Right renal cortex interstitium (tissue), 3 donors: ENCODE measurements at places on chromosomes 16 and 17.

GRCh38 chr16:47643323-47644000 is 182.3 kb downstream of the PHKB start:
- no peak for DNase-seq

DNA sequence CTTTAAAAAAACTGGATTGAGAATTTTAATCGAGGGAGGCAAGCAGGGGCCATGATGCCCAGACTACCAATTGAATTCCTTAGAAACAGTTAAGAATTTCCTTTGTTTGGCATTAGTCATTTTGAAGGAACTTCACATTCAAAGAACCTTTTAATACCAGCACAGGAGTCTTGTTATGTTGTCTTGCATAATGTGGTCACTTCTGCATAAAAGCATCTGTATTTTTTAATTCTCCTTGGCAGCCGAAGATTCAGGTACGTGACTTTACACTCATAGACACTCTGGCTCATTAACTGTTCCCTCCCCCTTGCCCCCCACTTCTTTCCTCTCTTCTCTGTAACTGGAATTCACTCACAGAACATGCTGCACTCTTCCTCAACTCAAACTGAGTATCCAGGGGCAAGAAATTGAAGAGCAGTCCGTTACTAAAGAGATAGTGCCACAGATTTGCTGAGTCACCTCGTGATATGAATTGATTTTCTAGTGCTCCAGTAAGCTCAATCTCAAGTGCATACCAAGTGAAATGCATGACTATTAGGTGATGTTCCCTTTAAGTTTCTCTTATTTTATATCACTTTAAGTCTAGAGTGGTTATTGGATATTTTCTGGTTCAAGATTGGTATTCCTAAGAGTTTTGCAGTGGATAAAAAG is 572.2 kb upstream of the SOX9 start:
- no peak for DNase-seq

GRCh38 chr17:48155889-48156611 is 48.5 kb downstream of the SNX11 start:
- DNase-seq: no peak

- no peak for DNase-seq
Observed at GRCh38 chr16:67164599-67165061, at the start of gene HSF4. HSF4 (plus strand) TSS chr16:67164745; CDS start chr16:67164812, 67 bp downstream.

GRCh38 chr16:77236063-77236511 is 36.9 kb downstream of the SYCE1L start:
- peak; percentile 65 for DNase-seq

- DNase-seq: no peak
Observed at GRCh38 chr17:41763327-41763726, 23.2 kb downstream of the JUP start.

DNA sequence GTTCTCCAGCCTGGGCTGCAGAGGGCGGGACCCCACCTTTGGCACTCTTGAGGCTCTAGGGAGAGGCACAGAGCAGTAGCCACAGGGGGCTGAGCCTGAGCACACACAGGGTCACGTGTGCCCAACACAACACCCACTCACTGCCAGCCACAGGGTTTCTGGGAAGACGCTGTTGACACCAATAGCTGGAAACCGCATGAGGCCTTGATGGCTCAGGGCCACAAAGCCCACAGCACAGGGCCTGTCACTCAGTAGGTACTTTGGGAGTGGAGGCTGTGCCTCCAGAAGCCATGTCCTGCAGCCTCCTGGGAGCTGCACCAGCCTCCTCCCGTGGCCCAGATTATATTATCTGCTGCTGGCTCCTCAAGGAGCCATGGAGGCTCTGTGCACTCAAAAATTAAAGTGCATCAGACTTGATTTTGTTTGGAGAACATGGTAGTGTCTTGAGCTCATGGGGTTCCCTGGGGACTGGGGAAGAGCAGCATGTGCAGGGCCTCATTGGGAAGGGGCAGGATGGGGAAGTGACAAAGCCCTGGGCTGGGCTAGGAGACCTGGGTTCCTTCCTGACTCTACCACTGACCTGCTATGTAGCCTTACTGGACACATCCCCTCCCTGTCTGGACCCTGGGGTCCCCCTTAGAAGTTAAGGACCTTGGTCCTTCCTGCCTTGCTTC is 12.5 kb upstream of the SREBF1 start:
- DNase-seq: no peak

DNA sequence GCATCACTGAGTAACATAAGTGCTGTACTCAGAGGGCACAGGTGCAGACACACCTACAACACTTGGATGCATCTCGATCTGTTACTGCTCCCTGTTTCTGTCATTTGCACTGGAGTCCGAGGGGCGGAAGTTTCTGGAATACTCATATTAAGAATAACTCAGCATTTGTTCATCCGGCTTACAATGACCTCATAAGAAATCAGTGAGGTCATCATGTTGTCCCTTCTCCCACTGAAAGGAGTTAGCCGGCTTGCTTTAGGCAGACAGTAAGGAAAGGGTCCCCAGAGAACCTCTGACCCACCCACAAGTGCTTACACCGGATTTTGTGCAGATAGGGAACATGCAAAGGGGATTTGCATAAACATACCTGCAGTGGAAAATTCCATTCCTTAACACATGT is 344.7 kb downstream of the HAPSTR1 start:
- DNase-seq: no peak

DNA sequence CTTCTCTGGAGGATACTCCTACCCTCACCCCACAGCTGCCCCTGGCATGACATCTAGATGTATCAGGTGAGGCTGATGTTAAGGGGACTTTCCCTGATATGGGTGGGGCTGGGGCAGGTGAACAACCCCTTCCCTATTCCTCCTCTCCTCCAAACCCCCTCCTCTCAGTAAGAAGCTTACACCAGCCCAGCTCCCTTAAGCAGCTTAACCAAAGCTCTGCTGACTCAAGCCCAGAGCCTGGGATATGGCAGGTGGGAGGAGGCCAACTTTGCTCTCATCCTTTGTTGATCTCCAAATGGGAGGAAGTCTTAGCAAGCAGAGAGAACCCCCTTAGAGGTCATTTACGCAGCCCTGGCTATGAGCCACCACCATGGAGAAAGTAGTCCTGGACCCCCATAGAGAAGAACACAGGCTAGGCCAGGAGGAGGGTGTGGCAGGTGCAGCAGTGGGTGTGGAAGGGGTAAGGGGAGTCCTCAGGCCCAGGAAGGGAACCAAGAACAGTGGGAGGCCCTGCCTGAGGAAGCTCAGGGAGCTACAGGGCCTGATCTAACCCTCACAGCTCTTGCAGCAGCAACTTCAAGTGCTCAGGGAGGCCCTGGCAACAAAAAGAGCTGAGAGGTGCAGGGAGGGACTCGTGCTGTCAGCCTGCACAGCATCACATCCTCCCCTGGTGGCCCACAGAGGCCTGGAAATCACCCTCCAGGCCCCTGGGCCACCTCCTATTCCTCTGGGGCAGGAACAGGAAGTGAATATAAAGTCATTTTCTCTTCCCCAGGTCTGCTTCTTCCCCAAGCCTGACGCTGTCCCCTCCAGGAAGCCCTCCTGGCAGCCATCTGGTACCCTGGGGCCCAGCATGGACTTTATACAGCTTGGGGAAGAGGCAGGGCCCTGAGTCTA is 2.9 kb downstream of the UNC119 start:
- no peak for DNase-seq

- DNase-seq: no peak
Observed at GRCh38 chr17:27247958-27248342, 46.0 kb upstream of the WSB1 start.

GRCh38 chr17:47644324-47644723 is 5.4 kb upstream of the KPNB1 start:
- DNase-seq: no peak

- DNase-seq: peak; percentile 77
Observed at GRCh38 chr17:43171586-43172487, 823 bp downstream of the NBR1 start.

DNA sequence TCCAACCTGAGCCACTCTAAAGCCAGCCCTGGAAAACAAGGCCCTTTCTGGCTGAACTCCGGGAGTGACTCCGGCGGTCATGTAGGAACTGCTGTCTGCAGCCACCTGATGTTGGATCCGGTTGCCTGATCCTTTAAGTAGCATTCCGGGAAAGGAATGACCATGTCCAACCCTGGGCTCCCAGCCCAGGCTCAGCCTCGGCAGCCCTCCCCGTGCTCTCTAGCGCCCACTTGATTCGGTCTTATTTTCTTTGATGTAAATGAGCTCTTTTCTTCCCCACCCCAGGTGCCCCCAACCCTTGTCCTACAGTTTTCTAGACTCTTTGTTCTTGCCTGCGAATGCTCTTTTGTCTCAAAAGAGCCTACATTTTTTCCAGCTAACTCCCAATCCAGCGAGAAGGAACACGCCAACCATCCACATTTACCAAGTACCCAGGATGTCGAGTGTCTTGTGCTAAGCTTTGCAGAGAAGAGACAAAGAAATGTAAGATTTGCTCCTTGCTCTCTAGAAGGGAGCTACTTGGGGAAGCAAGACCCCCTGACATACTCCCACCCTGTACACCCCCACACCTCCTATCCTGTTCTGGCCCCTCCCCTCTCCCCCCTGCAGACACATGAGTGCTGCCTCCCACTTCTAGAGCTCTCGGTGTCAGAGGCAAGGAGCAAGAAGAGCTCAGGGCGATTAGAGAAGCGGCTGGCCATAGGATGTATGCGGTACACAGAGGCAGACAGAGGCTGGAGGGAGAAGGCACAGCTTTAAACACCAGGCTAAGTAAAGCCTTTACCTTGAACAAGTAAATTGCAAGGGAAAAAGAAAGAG is 53.8 kb downstream of the COG7 start:
- DNase-seq: peak; percentile 29

GRCh38 chr17:60557805-60558204 is 31.8 kb upstream of the APPBP2 start:
- DNase-seq: no peak

DNA sequence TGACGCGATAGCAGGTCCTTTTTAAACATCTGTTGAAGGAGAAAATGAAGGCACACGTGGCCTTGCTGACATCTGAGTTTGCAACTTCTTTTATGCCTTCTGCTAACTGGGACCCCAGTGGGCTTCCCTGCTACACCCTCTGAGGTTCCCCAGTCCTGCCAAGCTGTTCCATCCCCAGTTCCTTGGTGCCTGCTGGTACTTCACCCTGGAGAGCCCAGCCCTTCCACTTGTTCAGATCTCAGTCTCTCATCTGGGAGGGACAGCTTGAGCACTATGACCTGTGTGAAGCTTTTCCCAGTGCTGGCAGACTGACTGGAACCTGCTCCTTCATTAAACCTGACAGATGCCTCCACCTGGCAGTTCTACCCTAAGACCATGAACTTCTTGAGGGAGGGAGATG is 95.5 kb downstream of the WWOX start:
- DNase-seq: no peak

DNA sequence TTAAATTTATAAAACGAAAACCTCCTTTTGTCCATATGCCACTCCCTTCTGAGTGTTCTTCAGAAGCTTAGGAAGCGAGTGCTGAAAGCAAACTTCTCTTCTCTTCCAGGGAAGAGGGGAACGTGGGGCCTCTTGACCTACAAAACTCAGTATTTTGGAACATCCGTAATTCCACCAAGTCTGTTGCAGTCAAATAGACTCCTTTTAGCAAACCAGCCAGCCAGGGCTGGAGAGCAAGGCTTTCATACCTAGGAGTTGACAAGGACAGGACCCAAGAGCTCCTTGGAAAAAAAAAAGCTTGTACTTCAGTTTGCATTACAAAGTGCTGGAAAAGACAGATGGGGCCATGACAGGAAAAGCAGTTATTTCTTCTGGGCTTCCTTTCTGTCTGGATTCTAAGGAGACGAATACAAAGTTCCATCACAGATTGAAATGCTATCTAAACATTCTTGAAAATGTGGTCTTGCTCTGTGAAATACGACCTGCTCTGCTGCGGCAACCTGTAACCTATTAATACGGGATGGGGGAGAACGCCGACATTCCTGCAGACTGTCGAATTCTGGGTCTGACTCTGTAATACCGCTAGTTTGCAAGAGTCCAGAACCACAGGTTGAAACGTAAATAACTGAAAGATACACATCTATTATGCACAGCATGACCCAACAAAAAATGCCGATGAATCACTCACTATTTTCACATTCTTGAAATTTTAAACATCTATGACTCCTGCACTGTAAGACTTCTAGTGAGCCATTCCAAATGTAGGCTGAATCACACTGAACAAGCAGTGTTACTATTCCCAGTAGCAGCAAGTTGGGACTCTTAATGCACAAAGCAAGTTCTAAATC is 20.6 kb downstream of the VPS53 start:
- no peak for DNase-seq

- no peak for DNase-seq
Observed at GRCh38 chr16:80063031-80063712, 462.6 kb upstream of the MAF start.

- DNase-seq: no peak
Observed at GRCh38 chr16:13176711-13177110, 275.3 kb downstream of the SHISA9 start.

DNA sequence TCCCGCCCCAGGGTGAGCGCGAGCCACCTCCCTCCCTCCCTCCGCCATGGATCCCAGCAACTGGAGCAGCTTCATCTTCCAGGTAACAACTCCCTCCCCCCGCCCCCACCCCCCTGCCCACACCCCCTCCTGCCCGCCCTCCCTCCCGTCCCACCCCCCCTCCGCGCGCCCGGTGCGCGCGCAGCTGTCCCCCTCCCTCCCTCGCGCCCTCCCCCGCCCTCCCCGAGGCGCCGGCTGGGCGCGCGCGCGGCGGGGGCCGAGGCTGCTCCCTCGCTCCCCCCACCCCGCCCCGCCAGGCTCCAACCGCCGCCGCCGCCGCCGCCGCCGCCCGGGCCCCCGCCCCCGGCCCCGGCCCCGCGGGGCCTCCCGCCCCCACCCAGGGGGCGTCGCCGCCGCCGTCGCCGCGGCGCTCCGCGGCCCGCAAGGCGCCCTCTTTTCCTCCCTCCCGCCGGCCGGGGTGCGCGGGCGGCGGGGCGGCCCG is at the start of gene MAZ:
Gene MAZ (plus strand): TSS at position 431 of the 481 bp plus-strand sequence. CDS start 173 bp downstream, outside the sequence.
- no peak for DNase-seq

- no peak for DNase-seq
Observed at GRCh38 chr16:14196539-14196938, 125.4 kb downstream of the MRTFB start.

GRCh38 chr17:61002316-61002736 is 324.7 kb downstream of the BCAS3 start:
- no peak for DNase-seq

DNA sequence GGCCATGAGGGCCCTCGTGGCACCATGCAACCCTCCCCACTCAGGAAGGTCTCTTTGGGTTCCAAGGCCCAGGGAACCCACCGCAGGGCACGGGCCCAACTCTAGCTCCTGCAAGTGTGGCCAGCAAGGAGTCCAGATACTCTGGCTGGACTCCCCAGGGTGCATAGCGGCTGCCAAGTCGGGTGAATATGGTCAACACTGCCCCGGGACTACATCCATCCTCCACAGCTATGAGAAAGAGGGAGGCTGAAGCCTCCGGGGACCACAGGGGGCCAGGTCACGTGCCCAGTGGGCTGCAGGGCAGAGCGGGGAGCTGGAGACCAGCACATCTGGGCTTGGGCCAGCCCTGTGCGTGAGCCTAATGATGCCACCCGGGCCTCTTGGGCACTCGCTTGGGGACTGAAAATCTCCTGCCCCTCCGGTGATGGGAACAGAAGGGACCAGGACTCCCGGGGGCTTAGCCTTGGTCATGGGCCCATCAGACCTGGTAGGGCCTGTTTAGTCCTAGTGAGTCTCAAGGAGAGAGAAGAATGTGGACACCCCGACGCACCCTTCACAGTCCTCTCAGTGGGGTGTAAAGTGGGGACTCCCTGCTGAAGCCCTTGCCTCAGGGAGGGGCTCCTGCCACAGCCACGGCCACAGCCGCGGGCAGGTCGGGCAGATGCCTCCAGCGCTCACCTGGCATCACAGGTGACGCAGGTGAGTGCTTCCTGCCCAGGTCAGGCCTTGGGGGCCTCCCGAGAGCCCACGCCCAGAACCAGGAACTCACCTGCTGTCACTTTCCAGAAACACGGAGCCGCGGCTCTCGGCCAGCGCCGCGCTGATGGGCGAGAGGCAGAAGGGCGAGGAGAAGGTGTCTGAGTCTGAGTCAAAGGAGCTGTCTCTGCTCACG is 26.0 kb downstream of the TBC1D16 start:
- no peak for DNase-seq

- no peak for DNase-seq
Observed at GRCh38 chr17:31467502-31468256, 76.2 kb downstream of the RAB11FIP4 start.
